Amygdala (tissue), 56 donors: ENCODE measurements at places on chromosomes 3 and 15.

GRCh38 chr3:50192689-50193141, 1.3 kb downstream of the GNAT1 start:
- DNase-seq, result peak; percentile 29

- no peak for DNase-seq
Measured at GRCh38 chr3:79809106-79809505, 41.3 kb upstream of the ROBO1 start.

- DNase-seq, result no peak
Measured at GRCh38 chr3:117630469-117630868, 920.9 kb downstream of the TUSC7 start.

GRCh38 chr15:67049351-67050044, 15.9 kb upstream of the SMAD3 start:
- DNase-seq, result no peak

GRCh38 chr15:31158858-31159569, 57.5 kb upstream of the TRPM1 start:
- no peak for DNase-seq

DNA sequence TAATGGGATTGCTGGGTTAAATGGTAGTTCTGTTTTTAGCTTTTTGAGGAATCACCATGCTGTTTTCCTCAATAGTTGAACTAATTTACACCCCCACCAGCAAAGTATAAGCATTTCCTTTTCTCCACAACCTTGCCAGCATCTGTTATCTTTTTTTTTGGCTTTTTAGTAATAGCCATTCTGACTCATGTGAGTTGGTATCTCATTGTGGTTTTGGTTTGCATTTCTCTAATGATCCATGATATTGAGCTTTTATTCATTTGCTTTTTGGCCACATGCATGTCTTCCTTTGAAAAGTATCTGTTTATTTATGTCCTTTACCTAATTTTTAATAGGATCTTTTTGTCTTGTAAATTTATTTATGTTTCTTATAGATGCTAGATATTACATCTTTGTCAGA, 288.2 kb downstream of the EPHA6 start:
- no peak for DNase-seq

DNA sequence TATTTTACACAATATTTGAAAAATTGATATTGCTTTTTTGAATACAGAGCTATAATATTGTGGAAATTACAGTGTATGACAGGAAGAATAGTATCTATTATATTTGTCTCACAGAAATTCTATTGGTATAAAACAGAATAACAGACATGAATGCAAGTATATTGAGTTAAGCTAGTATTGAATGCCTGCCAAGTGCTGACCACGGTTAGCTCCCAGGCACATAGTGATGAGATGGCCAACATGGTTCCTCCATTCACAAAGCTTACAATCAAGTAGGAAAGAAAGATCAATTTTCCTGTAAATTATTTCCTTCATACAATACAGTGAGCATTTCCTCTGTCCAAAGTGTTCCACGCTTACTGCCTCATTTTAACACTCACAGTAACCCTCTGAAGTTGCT, 67.6 kb downstream of the TP63 start:
- no peak for DNase-seq

- DNase-seq, result no peak
Measured at GRCh38 chr3:124682263-124682662, 48.0 kb upstream of the UMPS start.

DNA sequence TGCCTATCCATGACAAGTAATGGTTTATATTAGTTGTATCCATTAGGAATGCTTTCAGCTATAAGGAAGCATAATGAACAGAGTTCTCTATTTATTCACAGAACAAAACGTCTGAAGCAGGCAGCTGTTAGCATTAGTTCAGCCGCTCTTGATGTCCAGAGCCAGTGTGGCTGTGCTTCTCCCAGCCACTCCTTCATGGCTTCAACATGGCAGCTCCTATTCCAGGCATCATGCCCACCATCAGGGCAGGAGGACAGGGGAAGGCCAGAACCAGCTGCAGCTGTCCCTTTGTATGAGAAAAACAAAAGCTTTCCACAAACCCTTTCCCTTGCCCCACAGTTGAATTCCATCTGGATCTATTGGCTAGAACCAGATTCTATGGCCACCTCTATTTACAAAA, 12.9 kb upstream of the SNRK start:
- no peak for DNase-seq

- no peak for DNase-seq
Measured at GRCh38 chr3:129211345-129211744, 27.6 kb upstream of the CNBP start.

DNA sequence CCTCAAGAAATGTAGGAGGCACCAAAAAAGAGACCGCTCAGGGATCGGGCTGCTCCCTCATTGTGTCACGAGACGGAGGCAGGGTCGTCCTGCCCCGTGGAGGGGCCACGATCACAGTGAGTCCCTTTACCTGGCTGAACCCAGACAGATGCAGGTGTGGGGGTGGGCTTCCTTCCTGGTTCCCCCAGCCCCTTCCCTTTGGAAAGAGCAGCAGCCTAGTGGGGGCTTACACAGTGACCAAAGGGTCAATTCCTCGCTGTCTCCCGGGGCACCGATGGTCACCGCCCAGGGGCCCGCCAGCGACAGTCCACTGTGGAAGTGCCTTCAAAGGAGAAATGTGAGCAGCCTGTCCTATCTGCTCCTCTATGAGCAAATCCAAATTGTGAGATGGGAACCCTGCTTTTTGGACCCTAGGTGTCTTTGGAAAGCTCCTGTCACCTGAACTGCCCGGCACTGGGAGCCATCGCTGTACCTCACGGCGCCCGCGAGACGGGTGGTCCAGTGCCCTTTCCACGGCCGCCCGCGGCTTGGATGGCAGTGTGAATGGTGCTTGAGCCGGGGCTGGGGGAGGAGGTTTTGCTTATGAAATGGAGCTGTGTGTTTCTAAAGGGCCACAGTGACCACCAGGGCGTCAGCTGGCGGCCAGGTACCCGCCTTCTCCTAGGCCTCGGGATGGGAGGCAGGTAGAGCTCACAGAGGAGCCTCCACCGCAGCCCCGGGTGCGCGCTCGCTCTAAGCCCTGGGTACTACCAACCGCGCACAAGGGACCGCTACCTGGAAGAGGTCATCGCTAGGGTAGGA, 155.7 kb downstream of the KLF13 start:
- DNase-seq, result no peak

DNA sequence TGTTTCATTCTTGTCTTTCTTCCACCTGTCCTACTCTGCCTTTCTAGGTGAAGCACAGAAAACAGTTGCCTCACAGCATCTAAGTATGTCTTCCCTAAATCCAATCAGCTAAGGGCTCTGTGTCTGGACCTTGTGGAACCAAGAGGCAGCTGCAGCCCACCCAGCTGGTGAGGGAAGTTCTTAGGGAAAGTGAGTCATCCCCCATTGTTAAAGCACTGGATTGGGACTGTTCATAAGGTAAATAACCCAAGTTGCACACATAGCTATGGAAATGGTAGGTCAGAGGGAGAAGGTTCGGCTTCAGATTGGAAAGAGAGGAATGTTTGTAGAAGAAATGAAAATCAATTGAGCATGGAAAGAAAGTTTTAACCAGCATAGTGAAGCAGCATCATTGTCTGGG, 18.0 kb upstream of the ARNT2 start:
- no peak for DNase-seq

- no peak for DNase-seq
Measured at GRCh38 chr15:69167218-69167846, 6.9 kb downstream of the GLCE start.

DNA sequence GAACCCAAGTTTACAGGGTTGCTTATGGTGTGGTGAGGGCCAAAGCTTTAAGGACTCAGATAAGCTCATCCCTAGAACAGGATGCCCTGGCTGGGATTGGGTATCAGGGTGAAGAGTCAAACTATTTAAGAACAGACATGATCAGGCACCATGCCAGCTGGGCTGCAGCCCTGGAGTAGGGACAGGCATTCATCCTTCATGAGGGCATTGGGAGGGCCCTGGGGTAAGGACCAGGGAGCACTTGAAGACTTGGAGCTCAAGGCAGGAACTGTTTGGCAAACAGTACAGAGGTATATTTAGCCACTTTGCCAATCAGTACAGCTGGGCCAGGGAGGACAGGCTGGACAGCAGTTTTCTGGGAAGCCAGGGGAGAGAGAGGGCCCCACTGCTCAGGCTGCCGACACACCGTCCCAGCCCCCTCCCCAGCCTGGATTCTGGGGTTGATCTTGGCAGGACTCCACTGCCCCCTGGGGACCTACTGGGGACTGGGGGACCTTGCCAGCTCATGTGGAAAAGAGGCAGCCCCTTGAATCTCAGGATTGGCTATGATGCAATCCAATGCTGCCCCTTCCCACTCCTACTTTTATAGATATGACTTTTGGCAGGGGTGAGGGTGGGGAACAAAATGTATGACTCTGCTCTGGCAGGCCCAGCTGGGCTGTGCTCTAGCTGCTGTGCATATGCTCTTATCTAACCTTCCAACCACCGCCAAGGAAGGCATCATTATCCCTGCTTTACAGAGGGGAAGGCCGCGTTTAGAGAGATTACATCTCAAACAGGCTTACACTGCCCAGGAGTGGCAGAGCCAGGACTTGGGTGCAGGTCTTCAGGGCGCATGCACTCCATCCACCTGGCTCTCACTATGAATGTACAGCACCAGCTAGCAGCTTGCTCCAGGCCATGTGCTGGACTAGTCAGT, 2.3 kb downstream of the PLA2G4E start:
- no peak for DNase-seq

- no peak for DNase-seq
Measured at GRCh38 chr15:84595660-84596059, 5.1 kb upstream of the ZSCAN2 start.

DNA sequence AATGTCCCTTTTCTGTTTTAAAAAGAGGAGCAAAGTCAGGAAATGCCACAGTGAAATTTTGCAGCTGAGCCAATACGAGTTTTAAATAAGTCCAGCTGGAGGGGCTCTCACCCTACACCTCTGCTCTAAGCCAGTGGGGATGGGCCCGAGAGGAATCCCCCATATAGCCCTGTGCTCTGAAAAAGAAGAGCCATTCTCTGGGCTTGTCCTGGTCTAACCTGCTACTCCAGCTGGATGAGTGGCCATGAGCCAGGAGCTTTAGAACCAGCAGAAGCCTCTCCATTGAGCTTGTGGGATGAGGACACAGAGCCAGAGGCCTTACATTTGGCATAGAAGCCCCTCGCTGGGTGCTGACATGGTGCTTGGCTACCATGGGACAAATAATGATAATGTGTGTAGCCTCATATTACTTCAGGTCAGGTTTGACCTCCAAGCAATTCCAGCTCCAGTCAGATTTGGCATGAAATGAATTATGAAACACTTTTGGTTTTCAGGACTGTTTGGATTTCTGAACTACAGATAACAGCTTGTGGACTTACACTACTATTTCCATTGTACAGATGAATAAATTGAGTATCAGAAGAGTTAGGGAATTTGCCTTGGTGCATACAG, 172.4 kb downstream of the CHST2 start:
- DNase-seq, result no peak

GRCh38 chr3:137219801-137220445, 262.1 kb downstream of the IL20RB start:
- DNase-seq, result no peak

DNA sequence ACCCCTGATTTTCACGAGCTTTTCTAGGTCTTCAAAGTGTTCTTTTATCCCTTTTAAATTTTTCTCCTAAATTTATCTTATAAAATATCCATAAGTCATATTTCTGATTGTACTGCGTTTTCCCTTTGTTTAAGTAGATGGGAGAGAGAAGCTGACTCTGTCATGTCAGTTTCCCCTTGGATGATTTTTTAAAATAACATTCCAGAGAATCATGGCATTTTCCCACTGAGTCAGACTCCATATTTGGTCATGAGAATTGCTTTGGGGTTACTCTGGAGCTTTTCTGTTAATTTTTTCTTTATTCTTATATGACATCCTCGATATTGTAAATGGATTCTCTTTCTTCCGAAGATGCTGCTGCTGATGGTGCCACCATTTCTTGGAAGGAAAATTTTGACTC, 28.6 kb upstream of the UMPS start:
- no peak for DNase-seq

DNA sequence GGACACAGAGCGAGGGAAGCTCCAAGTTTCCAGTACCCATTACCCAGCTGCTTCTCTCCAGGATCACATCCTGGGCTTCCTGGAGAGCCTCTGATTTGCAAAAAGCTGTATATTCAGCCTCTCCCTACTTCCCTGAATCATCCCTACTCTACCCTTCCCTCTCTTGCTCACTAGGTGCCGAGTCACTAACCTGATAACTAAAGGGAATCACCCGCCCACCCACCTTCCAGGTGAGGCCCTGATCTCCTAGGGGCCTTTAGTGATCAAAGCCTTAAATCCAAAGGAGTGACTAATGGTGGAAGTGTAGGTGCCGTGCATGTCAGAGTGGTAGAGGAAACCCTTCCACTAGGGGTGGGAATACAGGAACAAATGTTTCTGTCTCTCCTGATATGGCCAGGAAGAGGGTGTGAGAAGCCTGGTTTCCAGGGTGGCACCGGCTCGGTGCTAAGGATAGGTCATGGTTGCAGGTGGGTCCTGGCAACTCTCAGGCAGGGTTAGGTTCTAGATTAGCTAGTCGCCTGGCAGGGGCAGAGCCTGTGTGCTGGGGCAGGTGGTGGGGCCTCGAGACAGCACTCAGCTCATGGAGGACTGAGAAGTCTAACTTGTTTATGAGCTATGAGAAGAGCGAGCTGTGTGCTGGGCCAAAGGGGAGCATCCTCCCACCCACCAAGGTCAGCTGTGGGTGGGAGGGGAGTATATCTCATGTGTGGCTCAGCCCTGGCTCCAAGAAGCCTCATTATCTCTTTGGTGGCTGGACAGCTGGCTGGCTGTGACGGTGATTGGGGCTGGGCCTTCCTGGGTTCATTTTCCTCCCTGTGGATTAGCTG, 10.1 kb downstream of the SEMA7A start:
- peak; percentile 52 for DNase-seq

- DNase-seq, result no peak
Measured at GRCh38 chr15:88839961-88840360, 36.7 kb downstream of the ACAN start.

GRCh38 chr15:64438653-64439447, 21.5 kb upstream of the ZNF609 start:
- no peak for DNase-seq

DNA sequence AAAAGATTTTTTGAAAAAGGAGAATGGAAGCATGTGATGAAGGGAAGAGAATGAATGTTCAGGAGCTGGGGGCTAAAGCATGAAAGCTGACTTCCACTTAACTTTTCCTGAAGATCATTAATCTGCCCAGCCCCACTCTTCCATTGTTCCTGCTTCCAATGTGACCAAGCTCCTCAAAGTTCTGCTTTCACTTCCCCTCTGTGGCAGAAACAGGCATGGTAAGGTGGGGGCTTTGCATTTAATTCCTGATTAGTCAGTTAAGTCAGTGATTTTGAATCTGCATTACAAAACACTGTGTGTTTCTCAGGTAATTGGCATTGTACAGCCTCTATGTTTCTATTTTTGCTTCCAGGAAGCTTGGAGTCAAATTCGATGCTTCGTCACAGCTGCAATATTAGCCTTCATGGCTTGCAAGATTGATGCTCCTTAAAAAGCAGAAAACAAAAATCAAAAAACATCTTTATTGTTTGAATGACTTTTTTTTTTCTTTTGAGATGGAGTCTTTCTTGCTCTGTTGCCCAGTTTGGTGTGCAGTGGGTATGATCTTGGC, 7.3 kb upstream of the TM6SF1 start:
- DNase-seq, result no peak

GRCh38 chr3:172321035-172321434, 127.2 kb downstream of the GHSR start:
- DNase-seq, result no peak
